NCI-H2107 (cell line): ENCODE measurements at places on chromosomes 11 and 22.

- no peak for DNase-seq
Measured at GRCh38 chr11:122883646-122883979, 1.1 kb downstream of the JHY start.

DNA sequence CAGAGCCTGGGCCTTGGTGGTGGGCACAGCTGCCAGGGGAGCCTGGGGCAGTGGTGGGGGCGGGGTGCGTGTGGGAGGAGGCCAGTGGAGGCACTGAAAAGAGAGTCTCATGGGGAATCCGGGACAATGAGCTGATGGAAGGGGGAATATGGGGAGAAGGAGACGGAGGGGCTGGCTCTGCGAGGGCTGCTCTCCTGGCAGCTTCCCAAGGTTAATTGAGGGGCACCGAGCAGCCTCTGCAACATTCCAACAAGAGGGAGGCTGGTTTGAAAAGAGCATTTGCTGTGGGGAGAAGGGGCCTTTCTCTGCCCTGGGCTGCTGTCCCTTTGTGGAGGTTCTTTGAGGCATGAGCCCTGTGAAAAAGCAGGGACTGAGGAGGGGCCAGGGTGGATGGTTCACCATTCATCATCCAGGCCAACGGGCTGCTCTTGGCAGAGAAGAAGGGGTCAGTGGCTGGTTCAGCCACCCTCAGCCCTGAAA is 9.4 kb upstream of the IGSF9B start:
- DNase-seq, result no peak

- no peak for DNase-seq
Measured at GRCh38 chr22:47090591-47091245, 328.3 kb downstream of the TBC1D22A start.

GRCh38 chr11:86722006-86722405 is 49.6 kb upstream of the ME3 start:
- no peak for DNase-seq

DNA sequence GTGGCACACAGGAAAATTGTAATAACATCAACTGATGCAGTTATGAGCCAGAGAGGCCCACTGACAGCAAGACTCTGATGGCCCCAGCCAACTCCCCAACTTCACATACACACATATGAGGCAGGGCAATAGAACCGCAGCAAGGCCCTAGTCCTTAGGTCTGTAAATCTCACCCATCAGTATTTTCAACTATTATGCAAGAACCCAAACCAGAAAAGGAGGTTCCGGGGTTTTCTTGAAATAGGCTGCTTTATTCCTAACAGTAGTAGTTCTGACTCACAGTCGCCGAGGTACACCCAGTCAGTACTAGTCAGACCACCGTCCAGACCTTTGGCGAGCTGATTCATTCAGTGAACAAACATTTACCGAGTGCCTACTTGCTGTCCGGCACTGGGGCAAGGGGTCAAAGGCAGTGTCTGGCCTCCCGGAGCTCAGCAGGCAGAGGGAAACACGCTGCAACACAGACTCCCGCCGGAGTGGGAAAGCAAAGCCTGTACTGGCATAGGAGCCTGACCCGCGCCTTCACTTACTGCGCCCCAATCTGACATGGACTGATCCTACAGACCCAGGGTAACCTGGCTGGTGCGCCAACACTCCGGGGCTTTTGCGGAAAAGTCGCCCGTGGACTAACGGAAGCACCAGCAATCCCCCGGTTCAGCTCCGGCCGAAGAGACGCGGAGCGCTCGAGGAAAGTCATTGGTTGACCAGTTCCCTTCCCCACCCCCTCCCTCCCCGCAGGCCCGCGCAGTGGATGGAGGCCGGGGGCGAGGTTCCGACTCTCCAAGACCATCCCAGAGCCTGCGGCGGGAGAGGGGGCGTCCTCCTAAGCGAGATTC is 1.3 kb downstream of the PLEKHA7 start:
- no peak for DNase-seq

DNA sequence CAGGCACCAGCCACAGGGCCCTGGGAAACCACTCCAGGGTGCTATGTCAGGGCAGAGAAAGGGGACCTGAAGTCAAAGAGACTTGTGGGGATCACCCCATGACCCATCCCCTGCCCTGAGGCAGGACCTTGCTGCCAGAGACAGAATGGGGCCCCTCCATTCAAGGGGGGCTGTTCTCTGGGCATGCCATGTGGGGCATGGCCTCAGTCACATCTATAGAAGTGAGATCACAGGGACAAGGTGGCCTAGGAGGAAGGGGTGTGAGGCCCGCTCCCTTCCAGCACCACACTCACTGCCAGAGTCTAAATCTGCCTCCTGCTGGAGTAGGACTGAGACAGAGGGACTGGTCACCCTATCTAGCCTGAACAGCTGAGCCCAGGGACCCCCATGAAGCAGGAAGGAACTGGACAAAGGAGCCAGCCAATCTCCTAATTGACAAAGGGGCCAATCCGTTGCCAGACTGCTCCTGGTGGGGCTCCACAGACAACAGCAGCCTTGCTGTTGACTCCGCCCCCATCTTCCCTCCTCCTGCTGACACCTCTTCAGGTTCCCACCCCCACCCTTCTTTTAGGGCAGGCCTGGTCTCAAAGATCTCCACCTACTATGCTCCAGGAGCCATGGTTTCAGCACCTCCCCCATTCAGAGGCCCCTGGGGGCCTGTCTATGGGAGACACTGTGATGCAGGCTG is 26.0 kb downstream of the NEAT1 start:
- no peak for DNase-seq

- DNase-seq, result no peak
Measured at GRCh38 chr22:35986088-35986487, 42.5 kb downstream of the RBFOX2 start.

- no peak for DNase-seq
Measured at GRCh38 chr11:76791861-76792260, 8.7 kb downstream of the TSKU start.

- no peak for DNase-seq
Measured at GRCh38 chr11:13850231-13851005, 112.1 kb upstream of the SPON1 start.
